ENCODE measurements at places on chromosomes 12 and 14.

GRCh38 chr12:570921-571794 is 92.1 kb downstream of the NINJ2 start:
- DNase-seq, result peak; percentile 88

GRCh38 chr14:88463318-88463717 is 77.9 kb downstream of the SPATA7 start:
- DNase-seq, result no peak

GRCh38 chr12:91490667-91491311 is 308.2 kb upstream of the DCN start:
- no peak for DNase-seq

- no peak for DNase-seq
Measured at GRCh38 chr14:77148510-77149231, 7.1 kb upstream of the ZDHHC22 start.

DNA sequence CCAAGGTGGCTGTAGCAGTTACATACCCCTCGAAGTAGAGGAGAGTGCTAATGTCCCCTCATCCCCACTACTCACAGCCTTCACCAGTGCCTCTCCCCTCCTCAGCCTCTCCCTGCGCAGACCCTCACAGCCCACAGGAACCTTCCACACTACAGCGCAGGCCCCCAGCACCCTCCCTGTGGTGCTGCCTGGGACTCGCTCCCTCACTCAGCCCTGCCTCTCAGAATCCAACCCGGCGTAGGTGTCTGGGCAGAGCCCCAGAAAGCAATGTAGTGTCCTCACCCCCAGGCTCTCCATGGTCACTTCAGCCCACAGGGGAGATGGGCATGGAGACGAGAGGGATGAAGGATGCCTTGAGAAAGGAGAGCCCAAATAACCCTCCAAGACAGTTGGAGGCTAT is 10.9 kb upstream of the ZNF740 start:
- no peak for DNase-seq

GRCh38 chr12:11648514-11649412 is 711 bp upstream of the ETV6 start:
- peak; percentile 88 for DNase-seq

- no peak for DNase-seq
Measured at GRCh38 chr14:105436402-105436801, 16.8 kb downstream of the MTA1 start.

DNA sequence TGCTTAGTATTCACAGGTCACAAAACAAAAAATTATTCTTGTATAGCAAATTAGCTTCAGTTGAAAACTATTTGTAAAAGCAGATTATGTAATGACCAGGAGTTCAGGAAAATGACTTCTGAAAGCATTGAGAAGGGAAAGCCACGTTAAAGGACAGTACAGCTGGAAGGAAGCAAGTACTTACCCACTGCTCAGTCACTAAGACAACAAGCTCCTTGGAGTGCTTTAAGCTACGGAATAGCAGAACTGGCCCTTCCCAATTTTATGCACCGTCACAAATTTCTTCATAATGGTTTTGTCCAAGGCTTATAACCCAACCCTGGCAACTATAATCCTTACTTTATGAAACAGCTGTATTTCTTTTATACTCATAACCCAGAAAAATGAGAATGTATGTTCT is 13.0 kb upstream of the SNAPC1 start:
- no peak for DNase-seq

- peak; percentile 90 for DNase-seq
Measured at GRCh38 chr14:104876251-104876699, 11.2 kb downstream of the CEP170B start.

GRCh38 chr14:81261176-81261575 is 40.4 kb upstream of the GTF2A1 start:
- no peak for DNase-seq
